ENCODE measurements at places on chromosomes 4 and X.
A peak's percentile ranks its signal among the peaks of the same experiment; 100 is the strongest.

GRCh38 chr4:30094887-30095286 is 625.3 kb upstream of the PCDH7 start:
- DNase-seq, result no peak

- DNase-seq, result no peak
These were observed 8.6 kb downstream of the ATP2B3 start for GRCh38 chrX:153526042-153526441.

DNA sequence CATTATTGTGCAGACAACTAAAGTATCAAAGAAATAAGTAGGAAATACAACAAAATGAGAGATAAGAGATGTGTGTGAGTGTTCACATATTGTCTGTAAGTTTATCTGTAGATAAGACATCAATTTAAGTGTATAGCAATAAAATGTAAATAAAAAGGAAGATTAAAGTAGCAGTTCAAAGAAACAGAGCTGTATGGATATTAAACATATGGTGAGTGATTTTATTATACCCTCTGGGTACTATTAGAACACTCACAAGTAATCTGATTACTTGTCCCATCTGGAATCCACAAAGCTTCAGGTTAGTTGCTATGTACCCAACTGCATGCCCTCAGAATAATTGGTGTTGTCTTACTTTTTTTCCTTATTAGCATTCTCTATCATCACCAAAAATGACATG is 747.9 kb upstream of the ADGRL3 start:
- DNase-seq, result no peak

GRCh38 chrX:2434270-2435163 is 66.3 kb downstream of the DHRSX start:
- DNase-seq, result no peak

GRCh38 chr4:13543032-13543838 is 1.1 kb downstream of the NKX3-2 start:
- DNase-seq, result no peak

DNA sequence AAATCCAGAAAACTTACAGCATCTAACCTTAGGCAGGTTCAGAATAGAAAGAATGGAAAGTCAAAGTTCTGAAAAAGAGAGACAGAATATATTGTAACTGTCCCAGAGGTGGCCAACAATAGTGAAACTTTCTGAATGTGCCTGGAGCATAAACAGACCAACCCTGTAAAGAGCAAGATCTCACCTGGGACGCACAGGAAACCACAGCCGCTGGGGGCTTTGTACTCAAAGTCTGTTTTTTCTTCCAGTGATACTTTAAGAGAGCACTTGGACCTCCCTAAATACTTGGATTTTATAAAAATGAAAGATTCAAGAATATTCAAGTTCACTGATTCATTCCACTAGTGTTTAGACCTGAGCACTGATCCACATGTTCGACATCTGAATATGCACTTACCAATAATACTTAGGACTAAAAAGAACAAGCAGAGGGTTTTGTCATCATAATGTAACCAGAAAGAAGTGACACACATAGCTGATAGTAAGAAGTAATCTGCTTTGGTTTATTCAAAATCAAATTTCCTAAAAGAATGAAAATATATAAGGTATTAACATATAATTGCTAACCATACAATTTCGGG is 35.3 kb downstream of the ARAP2 start:
- DNase-seq, result no peak

GRCh38 chrX:79400623-79401022 is 33.5 kb upstream of the ITM2A start:
- DNase-seq, result no peak

DNA sequence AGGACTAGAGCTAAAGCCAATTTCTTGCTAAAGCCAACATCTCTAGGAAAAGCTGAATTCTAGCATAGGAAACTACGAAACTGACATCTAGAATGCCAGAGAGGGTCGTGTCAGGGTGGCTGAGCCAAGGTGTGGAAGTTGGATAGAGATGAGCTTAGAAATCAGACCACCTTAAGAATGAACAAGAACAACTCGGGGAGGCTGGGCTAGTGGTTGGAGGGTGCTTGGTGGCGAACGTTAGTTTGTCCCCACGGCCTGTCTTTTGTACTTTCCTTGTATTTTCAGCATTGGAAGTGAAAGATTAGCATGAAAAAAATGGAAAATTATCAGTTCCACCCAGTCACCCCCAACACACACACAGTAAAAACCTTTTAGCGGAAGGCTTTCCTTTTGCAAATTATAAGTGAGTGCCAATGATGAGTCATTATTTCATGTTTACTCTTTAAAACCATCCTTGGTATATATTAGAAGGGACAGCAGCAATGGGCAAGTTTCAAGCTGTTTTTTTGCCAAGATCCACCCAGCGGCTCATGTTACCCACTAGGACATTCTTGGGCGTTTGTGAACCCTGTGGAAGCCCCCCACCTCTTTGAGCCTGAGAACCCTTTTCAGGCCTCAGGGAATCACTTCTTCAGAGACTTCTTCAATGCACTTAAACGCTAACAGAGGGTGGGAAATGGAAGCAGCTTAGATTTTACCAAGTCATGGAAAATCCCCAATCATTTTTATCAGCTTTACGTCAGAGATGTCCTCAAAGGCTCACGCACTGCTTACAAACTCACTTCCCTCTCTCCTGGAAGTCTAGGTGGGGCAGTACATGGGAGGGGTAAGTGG is 4.9 kb upstream of the PPEF1 start:
- peak; percentile 42 for DNase-seq

DNA sequence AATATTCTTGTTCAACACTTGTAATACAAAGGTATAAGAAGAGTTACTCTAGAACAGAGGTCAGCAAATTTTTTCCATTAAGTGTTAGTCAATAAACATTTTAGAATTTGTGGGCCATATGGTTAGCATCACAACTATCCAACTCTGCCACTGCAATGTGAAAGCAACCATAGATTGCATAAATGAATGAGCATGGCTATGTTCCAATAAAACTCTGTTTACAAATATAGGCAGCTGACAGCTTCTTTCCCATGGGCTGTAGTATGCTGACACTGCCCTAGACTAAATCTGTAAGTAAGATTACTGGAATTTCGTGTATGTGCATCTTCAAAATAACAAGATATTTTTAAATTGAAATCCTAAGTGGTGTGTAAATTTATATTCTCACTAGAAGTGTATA is 73.7 kb downstream of the GABRA2 start:
- no peak for DNase-seq

DNA sequence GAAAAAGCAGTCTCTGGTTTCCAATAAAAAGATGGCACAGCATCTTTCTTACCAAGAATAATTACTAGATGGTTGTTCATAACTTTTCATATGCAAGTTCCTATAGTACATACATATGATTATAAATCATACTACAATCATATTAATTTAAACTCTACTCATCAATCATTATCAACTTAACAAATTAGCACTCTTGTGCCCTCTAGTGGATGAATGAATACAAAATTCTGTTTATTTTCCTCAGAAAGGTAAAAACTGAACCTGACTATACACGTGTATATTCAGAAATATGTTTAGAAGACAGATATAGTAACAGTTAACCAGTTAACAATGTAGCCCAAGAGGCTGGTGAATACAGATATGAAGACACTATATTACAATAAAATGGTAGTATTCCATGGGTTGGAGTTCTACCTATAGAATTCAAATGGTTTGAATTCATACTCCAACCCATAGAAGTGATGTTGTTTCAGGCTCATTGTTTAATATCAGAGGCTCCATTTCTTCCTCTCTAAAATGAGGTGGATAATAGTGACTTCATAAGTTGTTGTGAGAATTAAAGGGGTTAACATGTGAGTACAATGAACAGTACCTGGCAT is 100.0 kb downstream of the ADAMTS3 start:
- DNase-seq, result peak; percentile 36

GRCh38 chrX:40573763-40574162 is 7.0 kb upstream of the ATP6AP2 start:
- DNase-seq, result no peak

DNA sequence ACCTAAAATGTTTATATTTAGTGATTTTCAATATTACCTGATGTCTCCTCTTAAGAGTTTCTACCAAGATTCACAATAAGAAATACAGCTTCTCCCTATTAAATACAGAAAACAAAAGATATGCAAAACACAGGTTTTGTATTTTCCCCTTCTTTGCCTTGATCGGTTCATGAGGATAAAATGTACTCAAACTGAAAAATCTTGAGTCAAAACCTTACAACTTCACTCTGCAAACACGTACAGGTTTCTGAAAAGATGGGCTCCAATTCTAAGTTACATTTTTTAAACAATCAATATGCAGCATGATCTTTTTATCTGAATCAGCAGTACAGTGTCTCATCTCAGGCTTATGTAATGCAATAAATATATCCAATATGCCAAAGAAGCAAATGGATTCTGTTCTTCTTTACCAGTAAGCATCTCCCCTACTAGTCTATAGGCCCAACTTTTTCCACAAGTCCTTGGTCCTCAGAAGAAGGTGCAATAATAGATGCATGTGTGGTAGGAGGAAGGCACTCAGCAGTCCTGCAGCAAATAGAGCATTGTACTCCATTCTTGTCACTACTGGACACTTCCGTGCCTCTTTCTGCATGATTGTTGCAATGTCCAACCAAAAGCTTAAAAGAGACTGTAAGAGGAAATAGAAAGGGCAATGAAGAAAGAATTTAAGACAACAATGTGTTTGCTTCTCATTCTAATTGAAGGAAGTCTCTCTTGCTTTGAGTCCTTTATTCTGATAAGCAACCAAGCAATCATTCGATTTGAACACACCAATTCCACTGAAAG is 3.2 kb downstream of the MAPK10 start:
- no peak for DNase-seq

GRCh38 chr4:155512817-155513216 is 136.1 kb upstream of the MAP9 start:
- no peak for DNase-seq
